ENCODE measurements at places on chromosomes 13 and 19.

DNA sequence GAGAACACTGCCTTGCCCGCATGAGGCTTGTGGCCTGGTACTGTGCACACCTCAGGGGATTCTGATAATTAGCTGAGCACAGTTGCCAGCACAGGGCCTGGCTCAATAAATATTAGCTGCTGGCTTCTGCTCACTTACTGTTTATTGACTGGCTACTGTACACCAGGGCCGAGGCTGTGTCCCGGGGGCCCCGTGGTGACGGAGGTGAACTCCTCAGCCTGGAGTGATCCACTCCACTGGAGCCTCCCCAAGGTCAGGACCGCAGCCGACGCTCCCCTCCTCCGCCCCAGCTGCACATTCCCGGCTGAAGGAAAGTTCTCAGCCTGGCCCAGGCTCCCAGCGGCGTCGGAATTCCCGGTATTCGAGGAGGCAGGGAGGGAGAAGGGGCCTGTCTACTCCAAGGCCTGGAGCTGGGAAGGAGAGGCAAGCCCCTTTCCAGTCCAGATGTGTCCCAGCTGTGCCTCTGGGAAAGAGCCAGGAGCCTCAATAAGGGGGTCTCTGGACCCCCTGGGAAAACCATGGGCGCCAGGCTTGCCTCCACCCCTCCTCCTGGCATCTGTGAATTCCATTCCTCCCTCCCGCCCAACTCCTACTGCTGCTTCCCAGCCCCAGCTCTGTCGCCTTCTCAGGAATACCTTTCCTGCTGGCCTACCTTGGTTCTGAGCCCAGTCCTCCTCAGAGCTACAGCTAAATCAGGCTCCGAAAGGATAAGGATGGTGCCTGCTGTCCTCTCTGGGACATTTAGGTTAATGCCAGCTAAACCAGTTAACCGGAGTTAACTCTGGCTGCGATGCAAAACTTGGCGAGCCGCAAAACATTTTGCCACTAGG is 7.3 kb downstream of the RPS16 start:
- DNase-seq = peak; percentile 91

GRCh38 chr13:31982540-31982939 is 49.0 kb upstream of the FRY start:
- peak; percentile 99 for DNase-seq

DNA sequence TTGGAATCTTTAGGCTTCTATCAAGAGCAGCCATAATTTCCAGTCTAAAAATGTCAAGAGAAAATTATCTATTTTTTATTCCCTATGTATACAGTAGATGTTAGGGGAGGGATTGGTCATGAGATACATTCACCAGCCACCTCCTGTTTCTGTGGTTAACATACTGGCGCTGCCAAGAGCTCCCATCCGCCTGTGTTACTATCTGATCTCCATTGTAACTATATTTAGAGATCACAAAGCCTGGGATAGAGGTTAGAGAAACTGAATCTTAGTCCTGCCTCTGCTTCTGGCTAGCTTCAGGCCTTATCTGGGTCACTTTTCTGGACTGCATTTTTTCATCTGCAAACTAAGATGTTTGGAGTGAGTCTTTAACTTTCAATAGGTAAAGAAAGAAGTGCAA is 46.3 kb downstream of the POLR1D start:
- DNase-seq = peak; percentile 15

- peak; percentile 45 for DNase-seq
Observed at GRCh38 chr19:33771384-33772101, 25.1 kb upstream of the KCTD15 start.

DNA sequence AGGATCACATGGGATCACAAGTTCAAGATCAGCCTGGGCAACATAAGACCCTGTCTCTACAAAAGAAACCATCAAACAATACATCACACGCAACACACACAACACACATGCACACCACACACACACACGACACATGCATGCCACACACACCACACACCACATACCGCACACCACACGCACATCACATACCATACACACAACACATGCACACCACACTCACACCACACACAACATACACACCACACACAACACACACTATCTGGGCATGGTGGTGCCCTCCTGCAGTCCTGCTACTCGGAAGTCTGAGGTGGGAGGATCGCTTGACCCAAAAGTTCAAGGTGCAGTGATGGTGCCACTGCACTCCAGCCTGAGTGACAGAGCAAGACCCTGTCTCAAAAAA is 198.3 kb downstream of the USP12 start:
- no peak for DNase-seq

DNA sequence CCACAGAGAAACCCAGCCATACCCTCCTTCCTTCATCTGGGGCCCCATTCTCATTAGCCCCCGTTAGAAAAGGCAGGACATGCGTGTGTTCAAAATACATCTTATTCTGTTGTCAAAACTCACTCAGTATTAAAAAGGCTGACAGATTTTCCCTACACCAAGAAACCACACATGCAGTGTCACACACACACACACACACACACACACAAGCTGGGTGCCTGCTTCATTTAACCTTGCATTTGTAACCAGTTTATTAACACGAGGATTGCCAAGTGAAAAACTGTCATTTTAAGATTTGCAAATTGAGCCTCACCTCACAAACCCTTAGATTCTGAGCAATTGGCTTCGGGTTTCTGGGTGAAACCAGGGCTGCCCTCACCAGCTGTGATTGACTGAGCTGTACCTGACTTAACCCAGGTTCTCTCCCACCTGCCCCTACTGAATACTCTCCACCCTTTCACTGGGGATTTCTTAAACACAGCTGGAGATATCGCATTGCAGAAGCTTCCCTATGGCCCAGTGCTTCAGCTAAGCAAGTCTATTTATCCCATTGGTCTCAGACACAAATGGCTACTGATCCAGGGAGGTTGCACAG is 172.7 kb upstream of the ZNF507 start:
- DNase-seq = no peak

GRCh38 chr19:17542042-17542441 is 13.4 kb upstream of the COLGALT1 start:
- DNase-seq = no peak

DNA sequence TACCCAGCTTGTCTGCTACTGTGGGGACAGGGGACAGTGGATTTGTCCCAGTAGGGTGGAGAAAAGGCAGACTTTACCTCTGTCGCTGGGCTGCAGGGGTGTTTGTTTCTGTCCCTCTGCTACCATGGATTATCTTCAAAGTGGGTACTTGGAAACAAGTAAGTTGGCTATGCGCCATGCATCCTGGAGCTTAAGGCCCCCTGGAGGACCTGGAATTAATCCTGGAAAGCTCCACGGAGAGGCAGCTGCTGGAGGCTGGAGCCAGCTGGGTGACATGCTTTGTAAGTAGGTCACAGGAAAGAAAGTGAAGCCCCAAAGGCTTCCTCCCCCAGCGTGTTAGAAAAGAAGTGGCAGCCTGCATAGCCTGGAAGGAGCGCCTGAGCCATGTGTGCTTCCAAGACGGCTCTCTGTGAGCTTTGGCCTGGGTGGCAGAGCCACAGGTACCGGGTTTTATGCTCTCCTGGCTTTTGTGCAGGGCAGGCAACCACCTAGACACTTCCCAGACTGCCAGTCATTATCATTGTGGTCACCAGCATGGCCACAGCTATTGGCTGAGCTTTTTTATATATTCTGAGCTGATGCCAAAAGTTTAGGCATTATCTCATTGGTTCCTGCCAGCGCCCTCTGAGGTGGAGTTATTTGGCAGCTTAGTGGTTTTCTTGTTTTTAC is 9.5 kb downstream of the B3GLCT start:
- DNase-seq = no peak

DNA sequence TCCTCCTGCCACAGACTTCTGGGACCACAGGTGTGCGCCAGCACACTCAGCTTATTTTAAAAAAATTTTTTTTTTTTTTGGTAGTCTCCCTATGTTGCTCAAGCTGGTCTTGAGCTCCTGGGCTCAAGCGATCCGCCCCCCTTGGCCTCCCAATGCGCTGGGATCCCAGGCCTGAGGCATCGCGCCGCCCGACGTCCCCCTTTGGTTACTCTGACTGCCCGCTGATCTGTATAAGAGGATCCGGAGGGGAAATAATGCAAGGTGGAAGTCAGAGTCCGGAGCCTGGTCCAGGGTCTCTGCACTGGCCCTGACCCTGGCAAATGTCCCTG is 486 bp upstream of the ZNF805 start:
- no peak for DNase-seq

- no peak for DNase-seq
Observed at GRCh38 chr19:14028901-14029300, 953 bp downstream of the RLN3 start.

DNA sequence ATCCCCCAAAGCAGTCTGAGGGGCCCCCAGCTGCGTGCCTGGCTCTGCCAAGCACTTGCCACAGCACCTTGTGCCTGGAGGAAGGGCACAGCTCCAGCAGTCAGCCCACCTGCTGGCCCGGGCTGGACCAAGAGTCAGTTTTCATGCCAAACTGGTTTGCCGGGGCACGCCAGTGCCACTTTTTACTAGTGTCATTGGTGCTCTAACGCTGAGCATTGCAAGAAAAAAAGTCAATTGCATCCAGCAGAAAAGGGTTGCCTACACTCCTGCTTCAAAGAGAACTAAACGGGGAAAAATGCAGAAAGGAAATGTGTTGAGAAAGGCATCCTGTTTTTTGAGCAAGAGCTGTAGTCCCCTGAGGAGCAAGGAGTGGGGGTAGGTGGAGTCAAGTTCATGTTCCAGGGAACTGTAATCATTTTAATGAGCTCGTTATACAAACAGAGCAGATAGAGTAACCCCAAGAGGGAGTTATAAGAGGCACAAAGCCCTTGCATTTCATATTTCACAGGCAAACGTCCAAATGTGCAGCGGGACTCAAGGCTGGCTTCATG is 68.4 kb downstream of the F2RL3 start:
- no peak for DNase-seq

- no peak for DNase-seq
Observed at GRCh38 chr13:112623051-112623711, 35.2 kb upstream of the TUBGCP3 start.

DNA sequence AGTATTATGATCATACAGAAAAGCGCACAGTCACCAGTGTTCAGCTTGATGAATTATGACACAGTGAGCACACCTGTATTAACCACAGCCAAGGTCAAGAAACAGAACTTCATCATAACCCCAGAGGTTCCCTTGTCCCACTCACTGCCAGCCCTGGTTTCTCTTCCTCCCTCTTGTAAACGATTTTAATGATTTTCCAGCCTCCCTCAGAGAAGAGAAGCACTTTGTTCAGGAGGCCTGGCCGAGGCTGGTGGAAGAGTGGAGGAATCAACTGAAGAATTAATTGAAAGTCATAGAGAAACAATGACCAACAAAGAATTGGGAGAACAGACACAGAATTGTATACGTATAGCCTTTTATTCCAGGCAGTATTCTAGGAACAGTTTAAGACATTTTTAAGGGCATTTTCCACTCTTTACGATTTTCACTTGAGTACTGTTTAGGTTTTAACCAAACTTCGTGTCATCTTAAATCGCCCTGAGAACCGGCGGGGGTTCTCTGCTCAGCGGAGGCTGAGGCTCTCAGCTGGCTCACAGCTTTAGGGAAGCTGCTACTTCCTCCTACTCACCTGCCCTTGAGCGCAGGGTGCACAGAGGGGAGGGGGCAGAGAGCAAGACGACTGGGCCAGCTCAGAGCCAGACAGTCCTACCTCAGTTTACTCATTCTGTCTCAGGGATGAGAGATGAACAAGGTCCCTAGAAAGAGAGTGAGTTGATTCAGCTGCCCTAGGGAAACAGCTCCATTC is 108.6 kb downstream of the AKAP11 start:
- DNase-seq = no peak

GRCh38 chr13:102394158-102395053 is 7.4 kb downstream of the FGF14 start:
- DNase-seq = peak; percentile 45

- no peak for DNase-seq
Observed at GRCh38 chr13:64819081-64819480, 2411.1 kb downstream of the PCDH9 start.

DNA sequence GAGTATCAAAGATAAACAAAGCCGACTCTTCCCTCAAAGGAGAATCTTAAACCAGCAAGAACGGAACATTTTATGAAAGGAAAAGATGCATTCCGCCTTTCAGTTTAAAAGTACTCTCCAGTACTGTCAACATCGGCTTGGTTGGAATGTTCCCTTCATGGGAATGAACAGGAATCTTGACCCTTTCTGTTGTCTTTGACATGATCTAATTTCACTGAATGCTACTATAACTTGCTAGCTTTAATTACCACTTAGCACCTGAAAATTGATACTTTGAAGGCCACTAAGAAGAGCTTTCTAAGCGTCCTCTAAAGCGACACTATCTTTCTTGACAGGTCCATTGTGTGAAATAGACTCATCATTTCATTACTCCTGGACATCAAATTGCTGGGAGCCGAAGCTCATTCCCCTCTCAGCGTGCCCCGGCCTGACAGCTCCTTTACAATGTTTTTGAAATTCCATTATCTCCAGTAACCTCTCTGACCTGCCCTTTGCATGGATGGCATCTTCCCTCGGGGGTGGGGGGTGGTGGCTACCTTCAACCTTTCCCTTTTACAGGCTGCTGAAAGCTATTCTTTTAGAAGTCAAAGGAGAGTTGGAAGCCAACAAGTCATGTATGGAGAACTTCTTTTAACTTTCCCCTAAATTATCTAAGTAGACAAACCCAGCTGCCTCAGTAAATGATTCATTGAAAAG is 67.9 kb downstream of the EFNB2 start:
- DNase-seq = no peak

- DNase-seq = no peak
Observed at GRCh38 chr13:24168979-24169378, 8.5 kb downstream of the SPATA13 start.

- no peak for DNase-seq
Observed at GRCh38 chr19:17836530-17836929, 11.3 kb downstream of the JAK3 start.

DNA sequence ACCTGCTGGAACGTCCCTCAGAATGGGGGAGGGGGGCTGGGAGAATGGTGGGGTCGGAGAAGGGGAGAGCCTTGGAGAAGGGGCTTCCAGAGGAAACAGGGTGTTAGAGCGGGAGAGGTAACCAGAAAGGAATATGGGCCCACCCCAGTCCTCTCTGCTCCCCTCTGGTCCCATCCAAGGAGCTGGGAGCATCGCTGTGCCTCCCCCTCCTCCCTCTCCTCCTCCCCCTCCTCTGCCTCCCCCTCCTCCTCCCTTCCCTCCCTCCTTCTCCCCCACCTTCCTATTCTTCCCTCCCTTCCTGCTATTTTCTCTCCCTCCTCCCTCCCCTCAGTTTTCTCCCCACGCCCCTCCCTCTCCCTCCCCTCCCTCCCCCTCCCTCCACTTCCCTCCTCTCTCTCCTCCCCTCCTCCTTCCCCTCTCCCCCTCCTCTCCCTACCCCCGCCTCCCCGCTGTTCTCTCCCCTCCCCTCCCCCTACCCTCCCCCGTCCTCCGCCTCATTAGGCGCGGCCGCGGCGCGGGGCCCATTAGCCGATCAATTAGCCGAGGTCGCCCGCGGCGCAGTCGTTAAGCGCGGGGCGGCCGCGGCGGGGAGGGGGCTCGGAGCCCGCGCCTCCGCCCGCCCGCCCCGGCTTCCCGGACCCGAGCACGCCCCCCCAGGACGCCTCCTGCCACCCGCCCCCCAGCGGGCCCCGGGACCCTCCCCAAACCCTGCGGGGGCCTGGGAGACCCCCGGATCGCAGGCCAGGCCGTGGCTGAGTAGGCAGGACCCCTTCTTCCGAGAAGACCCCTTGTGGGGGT is 15.4 kb downstream of the TLE5 start:
- DNase-seq = no peak

GRCh38 chr13:31038834-31039552 is 106.5 kb downstream of the TEX26 start:
- peak; percentile 14 for DNase-seq

- DNase-seq = no peak
Observed at GRCh38 chr19:13057147-13057572, 45.5 kb downstream of the LYL1 start.

GRCh38 chr19:29084266-29084665 is 128.7 kb downstream of the UQCRFS1 start:
- no peak for DNase-seq

All from brain microvascular endothelial cell (primary cell).